ENCODE measurements at places on chromosomes 5 and 9.
A peak's percentile ranks its signal among the peaks of the same experiment; 100 is the strongest.

DNA sequence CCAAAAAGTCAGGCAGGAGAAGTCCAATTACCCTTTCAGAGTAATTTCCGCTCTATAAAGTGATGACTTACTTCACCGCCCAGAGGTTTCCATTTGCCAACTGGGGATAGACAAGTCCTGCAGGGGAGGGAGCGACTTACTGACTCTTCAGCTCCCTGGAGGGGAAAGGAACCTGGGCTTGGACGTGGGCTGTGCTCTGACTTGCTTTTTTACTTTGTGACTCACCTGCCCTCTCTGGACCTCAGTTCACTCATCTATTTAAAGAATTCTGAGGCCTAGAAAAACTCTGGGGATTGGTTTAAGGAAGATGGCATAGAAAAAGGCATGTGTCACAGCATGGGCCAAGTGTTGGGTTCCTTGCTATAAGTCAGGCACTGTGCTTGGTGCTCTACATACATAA, 180.4 kb upstream of the TRIM32 start:
- DNase-seq, result no peak

DNA sequence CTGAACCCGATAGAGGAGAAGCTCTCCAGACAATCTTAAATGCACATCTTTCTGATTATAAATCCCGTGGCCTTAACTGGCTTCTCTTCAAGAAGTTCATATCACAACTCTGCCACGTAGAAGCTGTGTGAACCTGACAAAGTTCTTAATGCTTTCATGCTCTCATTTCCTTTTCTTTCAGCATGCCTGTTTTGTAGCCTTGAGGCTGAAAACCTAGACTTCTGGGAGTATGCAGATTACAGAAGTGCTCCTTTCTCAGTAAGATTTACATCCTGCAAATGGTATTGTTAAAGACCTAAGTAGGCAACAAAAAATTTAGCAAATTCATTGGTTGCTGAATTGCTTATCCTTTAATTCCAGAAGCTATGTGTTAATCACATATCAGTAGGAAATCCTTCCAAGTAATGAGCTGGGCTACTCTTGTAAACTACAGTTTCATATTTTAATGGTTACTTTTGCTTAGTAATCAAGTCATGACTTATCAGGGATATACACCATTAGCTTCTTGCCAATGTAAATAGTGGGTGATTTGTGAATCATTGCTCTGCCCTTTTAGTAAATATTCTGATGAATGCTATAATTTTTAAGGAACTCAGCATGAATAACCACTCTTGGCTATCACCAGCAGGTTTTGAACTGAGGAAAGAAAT, 334.7 kb downstream of the FBXL7 start:
- no peak for DNase-seq

DNA sequence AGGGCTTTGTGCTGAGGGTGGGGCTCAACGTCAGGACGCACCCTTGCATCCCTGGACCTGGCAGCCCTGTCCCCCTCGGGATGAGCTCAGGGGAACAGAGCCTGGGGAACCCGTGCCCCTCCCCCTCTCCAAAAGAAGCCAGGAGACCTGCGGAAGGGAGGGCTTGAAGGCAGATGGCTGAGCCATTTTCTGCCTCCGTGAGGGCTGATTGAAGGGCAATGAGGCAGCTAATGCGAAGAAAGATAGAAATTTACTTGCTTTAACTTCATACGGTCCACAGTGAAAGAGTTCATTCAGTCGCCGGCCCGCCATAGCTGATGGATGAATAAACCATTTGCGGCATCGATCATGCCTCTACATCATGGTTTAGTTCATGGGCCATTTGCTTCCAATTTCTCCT, 28.8 kb downstream of the ASS1 start:
- DNase-seq, result no peak

DNA sequence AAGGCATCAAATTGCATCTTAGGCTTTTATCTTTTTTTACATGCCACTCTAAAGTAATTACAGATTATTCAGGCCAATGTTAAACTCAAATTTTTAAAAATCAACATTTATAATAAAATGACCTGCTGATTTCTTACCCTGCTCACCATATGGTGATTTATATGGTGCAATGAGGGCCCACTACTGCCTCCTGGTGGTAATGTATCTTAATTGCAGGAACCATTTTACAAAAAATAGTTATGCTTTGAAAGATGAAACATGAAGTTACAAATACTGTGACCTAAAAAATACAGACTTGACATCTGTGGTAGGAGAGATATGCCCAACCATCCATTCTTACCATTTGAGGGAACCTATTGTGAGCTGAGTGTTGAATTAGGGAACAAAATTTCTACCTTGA, 292.6 kb upstream of the TAS2R1 start:
- no peak for DNase-seq

DNA sequence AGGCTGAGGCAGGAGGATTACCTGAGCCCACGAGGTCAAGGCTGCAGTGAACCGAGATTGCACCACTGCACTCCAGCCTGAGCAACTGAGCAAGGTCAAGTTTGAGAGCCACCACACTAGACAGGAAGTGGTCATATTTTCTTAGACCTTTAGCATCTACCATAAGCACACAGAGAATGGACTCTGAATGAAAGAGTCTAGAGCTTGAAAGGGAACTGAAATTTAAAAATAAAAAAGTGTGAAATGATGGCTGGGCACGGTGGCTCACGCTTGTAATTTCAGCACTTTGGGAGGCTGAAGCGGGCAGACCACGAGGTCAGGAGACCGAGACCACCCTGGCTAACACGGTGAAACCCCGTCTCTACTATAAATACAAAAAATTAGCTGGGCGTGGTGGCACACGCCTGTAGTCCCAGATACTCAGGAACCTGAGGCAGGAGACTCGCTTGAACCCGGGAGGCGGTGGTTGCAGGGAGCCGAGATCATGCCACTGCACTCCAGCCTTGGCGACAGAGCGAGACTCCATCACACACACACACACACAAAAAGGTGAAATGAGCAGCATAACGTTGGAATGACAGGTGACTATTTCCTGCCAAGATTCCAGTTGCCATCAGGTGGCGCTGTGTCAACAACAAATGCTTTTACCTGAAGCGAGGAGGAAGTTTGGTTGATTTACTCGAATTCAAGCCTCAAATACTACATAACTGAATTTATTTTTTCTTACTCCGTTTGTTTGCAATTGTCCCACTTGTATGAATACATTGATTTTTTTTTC, 21.3 kb upstream of the AK3 start:
- DNase-seq, result peak; percentile 87

GRCh38 chr9:99822806-99823591, 1.3 kb downstream of the NR4A3 start:
- DNase-seq, result peak; percentile 67

- DNase-seq, result no peak
These were observed 16.2 kb downstream of the GDF9 start for GRCh38 chr5:132850066-132850465.

DNA sequence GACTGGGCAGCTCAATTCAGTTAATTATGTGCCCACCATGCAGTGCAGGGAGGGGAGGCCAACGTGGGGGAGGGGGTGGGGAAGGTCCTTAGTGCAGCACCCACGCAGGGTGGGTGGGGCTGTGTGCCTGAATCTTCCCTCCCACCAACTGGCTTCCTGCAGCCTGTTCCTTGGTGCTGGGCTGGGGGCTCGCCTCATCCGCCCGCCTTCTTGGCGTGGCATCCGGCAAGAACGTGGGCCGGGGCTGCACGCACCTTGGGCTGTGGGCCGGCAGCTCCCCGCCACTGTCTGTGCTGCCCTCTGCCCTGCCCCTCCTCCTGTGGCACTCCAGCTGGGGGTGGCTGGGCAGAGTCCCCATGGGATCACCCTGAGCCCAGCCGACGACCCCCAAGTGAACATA, 19.6 kb upstream of the RALGDS start:
- no peak for DNase-seq

DNA sequence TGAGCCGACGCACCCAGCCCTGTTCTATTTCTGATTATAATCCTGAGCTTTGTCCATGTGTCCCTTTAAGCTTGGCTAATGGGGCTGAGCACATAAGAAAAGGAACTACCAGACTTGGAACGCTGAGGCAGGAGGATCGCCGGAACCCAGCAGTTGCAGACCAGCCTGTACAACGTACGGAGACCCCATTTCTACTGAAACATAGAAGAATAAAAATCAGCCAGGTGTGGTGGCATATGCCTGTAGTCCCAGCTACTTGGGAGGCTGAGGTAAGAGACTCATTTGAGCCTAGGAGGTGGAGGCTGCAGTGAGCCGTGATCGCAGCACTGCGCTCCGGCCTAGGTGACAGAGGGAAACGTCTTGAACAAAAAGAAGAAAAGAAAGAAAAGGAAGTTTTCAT, 22.3 kb downstream of the TRIM7 start:
- no peak for DNase-seq

DNA sequence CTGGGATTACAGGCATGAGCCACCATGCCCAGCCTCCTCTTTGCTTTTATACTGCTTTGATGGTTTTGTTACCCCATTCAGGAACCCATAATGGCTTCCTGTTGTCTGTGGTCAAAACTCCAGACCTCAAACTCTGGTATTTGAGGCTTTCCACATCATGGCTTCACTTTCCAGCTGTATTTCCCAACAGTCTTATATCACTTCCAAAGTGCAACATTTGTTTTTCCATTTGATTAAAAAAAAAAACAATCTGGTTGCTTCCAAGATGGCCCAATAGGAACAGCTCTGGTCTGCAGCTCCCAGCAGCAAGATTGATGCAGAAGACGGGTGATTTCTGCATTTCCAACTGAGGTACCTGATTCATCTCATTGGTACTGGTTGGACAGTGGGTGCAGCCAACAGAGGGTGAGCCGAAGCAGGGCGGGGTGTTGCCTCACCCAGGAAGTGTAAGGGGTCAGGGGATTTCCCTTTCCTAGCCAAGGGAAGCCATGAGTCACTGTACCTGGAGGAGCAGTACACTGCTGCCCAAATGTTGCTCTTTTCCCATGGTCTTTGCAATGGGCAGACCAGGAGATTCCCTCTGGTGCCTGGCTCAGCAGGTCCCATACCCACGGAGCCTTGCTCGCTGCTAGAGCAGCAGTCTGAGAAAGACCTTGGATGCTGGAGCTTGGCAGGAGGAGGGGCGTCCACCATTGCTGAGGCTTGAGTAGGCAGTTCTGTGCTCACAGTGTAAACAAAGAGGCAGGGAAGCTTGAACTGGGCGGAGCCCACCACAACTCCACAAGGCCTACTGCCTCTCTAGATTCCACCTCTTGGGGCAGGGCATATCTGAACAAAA, 458.4 kb downstream of the KDM4C start:
- DNase-seq, result peak; percentile 61

DNA sequence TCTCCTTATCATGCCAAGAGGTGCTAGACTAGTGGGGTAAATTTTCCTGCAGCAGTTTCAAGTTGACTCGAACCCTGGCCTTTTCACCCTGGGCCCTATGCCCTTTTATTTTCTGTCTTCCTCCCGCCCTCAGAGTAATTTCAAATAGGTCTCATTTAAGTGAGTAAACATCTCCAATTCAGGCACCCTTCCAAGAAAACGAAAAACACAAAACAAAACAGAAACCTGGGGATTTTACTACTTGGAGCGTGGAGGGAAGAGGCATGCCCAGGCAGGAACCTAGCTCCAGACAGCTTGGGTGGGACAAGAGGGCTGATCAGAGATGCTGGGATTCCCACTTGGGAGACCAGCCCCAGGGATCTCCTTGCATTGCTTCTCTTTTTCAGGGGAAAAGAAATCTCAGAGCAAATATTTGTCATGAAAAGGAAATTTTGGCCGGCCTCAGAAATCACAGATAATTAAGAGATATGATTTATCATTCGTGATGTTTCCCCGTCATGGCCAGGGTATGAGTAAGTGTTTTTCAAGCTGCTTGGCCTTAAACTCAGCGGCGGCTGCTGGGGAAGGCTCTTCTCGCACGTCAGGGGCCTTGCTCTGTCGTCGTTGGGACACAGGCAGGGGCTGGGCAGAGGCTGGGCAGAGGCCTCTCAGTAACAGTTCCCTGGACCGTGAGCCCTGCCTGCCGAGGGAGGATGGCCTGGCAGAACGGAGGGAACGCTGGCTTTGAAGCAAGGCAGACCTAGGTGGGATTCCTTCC, 248.6 kb upstream of the KLF4 start:
- no peak for DNase-seq

DNA sequence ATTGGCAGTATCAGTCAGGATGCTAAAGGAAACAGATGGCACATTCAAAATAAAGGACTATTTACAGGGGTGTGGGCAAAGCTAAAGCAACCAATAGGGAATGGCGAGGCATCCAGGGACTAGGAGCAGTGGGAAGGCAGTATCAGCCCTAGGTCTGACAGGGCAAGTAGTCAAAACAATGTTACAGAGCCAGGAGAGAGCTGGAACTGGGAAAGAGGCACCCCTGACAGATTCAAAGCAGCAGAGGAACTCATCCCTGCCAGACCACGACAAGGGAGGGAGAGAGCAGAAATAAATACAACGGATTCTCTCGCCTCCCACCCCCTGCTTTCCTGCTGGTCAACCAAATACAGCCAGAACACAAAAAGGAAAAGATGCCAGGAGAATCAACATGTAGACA, 371.5 kb downstream of the NR2F1-AS1 start:
- no peak for DNase-seq

DNA sequence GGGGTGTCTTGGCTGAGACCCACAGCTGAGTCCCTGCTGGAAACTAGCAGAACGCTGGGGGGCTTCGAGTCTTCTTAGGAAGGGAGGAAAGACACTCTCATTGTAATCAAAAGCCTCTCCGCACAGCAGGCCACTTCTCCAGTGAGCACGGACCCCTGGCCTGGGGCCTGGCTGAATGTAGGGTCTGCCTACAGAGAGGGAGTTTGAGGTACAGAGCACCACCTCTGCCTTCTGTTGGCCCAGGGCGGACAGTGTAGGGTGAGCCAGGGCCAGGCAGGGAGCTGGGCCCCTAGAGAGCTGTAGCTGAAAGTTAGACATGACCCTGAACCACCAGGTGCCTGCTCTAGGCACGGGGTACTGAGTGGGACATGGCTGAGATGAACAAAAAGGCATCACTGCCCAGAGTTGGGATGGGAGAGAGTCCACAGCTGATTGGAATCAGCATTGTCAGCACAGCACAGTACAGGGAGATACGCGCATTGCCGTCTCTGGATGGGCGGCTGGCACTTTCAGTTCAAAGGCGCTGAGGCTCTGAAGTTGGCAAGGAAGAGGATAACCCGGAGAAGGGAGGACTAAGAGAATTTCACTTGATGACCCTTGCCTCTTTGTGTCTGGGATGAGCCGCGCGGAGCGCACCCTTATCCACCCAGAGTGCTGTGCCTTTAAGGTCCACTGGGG, 363 bp upstream of the SLC25A48 start:
- DNase-seq, result no peak

DNA sequence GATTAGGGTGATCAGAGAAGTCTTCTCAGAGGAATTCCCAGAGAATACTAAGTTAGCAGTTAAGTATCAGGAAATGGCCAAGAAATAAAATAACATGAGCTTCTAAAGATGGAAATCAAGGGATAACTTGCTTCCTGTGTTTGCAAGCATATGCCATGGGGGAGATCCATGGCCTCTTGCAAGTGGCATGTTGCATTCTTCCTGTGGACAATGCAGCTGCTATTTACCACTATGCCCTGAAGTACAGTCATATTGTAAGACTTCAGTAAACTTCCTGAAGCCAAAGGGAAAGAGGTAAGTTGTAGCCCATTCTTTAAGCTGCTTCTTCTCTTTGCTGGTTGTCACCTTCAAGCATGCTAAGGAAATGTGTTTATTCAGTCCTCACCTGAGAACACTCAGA, 154.7 kb upstream of the RUSC2 start:
- no peak for DNase-seq

GRCh38 chr9:85182383-85182782, 512.9 kb downstream of the NTRK2 start:
- DNase-seq, result no peak
